ENCODE measurements at places on chromosomes 1 and 21.
A peak's percentile ranks its signal among the peaks of the same experiment; 100 is the strongest.

DNA sequence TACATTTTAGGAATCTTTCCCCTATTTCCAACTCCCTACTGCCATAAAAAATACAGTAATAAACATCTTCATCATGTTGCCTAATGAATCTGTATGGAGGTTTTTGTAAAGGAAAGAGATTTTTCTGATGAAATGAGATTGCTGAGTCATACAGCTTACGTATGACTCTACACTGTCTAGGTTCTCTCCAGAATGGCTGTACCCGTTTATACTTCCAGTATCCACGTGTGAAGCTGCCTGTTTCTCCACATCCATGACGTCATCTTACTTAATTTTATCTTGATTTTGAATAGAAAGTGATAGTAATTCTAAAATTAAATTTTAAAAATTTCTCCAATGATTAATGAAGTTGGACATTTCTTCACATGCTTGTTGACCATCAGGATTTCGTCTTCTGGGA is 103.7 kb downstream of the COQ8A start:
- no peak for DNase-seq

DNA sequence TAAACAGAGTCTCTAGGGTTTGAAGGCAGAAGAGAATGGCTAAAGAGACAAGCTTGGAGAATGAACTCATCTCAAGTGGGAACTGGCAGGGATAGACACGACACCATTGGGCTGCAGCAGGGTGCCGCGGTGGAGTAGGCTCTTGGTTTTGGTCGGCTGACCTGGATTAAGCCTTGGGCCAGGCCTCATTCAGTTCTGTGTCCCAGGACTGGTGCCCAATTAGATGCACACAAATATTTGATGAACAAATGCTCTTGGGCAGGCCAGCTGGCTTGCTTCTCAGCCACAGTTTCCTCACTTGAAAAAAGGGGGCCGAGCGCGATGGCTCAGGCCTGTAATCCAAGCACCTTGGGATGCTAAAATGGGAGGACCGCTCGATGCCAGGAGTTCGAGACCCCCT is 53.4 kb upstream of the CITED4 start:
- DNase-seq = no peak

DNA sequence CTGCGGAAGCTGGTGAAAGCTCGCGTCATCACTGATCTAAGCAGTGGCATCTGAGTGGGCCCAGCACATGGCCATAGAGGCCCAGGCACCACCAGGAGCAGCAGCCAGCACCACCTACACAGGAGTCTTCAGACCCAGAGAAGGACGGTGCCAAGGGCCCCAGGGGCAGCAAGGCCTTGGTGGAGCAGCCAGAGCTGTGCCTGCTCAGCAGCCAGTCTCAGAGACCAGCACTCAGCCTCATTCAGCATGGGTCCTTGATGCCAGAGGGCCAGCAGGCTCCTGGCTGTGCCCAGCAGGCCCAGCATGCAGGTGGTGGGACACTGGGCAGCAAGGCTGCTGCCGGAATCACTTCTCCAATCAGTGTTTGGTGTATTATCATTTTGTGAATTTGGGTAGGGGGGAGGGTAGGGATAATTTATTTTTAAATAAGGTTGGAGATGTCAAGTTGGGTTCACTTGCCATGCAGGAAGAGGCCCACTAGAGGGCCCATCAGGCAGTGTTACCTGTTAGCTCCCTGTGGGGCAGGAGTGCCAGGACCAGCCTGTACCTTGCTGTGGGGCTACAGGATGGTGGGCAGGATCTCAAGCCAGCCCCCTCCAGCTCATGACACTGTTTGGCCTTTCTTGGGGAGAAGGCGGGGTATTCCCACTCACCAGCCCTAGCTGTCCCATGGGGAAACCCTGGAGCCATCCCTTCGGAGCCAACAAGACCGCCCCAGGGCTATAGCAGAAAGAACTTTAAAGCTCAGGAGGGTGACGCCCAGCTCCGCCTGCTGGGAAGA is 3.2 kb upstream of the ARTN start:
- DNase-seq = no peak

GRCh38 chr1:175479521-175480342 is 263.7 kb downstream of the TNR start:
- no peak for DNase-seq

DNA sequence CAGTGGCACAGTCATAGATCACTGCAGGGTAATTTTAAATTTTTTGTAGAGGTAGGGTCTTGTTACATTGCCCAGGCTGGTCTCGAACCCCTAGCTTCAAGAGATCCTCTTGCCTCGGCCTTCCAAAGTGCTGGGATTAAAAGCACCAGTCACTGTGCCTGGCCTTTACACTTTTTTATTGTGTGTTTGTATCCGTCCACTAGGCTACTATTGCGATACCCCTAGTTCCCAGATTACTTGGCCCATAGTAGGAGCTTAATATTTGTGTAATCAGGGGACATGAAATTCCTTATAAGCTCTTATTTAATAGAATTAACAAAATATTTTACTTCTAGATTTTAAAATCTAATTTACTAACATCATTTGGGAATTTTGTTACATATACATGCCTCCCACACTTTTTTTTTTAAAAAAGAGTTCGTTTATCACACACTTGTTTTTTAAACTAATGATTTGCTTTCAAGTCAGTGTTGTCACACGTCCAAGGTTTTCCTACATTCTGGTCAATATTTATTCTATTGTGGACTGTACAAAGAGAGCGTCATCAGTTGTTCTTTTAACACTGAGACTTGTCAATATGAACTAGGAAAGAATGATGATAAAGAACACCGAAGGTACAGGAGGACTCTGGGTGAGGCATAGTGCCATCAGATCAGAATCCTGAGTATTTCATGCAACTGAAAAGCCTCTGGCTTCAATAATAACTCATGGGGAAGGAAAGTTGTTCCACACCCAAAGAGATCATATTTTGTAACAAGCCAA is 63.7 kb downstream of the LEPR start:
- no peak for DNase-seq

GRCh38 chr1:206685769-206686477 is 1.2 kb downstream of the MAPKAPK2 start:
- peak; percentile 76 for DNase-seq

DNA sequence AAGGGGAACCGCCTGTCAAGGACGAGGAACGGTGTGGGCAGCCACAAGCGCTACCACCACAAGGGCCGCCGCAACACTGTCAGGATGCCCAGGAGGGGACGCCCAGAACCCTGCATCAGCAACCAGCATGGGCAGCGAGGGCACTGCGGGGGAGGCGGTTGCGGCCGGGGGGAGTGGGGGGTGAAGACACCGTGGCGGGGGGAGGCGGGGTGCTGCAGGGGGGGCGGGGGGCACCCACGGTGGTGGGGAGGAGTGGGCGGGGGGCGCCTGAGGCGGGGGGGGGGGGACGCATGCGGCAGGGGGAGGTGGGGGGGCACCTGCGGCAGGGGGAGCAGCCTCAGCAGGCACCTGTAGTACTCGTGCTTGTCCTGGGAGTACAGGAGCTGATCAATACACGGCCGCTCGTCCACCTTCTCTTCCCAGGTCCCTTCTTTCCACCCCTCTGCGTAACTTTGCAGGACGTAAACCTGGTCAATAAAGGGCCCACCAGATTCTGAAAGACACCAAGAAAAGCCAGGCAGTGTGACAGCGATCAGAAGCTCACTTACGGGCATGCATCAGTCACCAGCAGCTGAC is 4.6 kb downstream of the POFUT2 start:
- no peak for DNase-seq

DNA sequence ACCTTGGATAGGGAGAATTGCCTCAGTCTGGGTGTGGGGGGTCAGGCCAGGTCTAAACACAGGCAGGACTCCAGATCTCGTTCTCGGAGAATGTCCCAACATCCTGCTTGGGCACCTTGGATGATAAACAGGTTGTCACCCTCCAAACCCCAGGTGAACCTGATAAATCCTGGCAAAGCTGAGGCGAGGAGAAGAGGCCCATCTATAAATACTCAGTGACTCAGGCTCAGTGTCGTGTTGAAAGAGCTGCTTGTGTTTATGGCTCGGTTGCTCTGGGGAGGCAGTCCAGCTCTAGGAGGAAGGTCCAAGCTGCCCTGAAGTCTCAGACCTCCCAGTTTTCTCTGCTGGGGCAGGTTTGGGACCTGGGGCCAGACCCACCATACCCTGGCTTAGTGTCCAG is 15.8 kb upstream of the TRIM63 start:
- no peak for DNase-seq

DNA sequence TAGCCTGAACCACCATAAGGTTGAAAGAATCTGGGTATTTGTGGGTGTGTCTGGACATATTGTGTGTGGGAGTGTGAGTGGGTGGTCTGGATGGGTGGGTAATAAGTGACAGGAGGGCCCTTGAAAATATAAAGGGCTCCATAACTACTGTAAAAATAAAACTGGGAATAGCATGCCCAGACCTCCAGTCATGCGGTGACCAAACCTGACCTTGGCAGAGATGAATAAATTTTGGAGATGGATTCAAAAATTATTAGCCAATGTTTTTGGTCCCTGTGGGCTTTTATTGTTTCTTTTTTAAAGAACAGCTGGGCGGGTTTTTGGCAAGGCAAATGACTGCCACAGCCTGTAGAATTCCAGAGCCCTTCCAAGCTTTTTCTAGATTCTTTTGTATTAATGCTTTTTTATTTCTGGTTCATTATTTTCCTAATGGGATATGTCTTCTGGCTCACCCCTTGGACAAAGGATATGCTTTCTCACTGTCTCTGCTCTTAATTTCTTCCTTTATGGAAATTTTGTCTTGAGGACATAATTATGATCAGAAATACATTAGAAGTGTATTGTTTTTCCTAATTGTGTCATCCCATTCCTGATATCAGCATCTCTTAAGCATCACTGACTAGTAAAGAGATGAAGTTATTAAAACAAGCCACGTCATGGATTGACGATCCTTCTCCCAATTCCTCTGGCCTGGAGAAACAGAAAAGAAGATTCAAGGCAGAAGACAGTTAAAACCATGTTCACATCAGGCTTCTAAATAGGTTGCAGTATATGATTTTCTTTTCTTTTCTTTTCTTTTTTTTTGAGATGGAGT is 69.5 kb downstream of the NTMT2 start:
- DNase-seq = no peak

DNA sequence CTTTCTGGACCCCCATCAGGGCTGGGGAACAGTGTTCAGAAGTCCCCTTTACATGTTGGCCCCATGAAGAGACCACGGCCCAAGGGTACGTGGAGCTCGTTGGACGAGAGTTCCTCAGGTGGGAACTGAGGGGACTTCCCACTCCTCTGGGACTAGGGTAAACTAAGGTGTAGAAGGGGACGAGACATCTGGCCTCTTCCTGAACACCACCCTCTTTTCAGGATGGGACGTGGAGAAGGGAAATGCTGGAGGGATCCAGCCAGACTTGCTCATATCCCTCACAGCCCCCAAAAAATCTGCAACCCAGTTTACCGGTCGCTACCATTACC is 2.0 kb downstream of the NAXE start:
- DNase-seq = no peak

DNA sequence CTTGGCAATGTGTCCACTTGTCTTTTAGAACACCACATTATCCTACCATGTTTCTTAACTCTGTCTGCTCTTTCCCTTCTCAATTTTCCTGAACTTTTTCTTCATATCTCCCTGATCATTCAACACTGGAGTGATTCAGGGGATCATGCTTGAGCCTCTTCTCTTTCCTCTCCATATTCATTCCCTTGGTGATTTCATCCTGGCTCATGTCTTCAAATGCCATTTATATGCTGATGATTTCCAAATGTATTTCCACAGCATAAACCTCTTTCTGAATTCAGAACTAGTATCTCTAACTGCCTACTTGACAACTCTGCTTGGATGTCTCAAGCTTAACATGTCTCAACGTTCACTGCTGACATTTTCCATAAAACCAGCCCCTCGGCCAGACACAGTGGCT is 8.5 kb upstream of the IVL start:
- no peak for DNase-seq

DNA sequence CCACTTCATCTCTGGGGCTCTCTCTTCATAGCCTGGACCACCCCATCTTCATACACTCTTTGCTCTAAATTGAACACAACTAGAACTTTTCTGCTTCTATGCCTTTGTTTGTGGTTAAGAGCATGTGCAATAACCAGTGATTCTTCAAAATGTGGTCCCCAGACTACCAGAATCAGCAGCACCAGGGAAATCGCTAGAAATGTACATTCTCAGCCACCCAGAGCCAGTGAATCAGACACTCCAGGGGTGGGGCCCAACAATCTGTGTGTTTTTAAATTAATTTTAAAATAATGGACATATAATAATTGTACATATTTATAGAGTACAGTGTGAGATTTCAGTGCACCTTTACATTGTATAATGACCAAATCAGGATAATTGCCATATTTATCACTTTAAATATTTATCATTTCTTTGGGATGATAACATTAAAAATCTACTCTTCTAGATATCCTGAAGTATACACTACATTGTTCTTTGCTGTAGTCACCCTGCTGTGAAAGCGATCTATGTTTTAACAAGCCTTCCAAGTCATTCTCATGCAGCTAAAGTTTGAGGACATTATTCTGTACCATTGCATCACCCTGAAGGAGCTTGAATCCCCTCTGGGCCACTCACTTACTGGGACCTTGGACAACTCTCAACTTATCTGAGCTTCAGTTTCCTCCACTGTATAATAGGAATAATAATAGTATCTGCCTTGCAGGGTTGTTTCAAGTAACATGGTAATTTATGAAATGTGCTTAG is 10.8 kb downstream of the GRHL3 start:
- DNase-seq = no peak

- no peak for DNase-seq
Observed at GRCh38 chr1:18828224-18828623, 31.2 kb downstream of the TAS1R2 start.

GRCh38 chr1:181479137-181479745 is 4.1 kb upstream of the CACNA1E start:
- DNase-seq = peak; percentile 64

DNA sequence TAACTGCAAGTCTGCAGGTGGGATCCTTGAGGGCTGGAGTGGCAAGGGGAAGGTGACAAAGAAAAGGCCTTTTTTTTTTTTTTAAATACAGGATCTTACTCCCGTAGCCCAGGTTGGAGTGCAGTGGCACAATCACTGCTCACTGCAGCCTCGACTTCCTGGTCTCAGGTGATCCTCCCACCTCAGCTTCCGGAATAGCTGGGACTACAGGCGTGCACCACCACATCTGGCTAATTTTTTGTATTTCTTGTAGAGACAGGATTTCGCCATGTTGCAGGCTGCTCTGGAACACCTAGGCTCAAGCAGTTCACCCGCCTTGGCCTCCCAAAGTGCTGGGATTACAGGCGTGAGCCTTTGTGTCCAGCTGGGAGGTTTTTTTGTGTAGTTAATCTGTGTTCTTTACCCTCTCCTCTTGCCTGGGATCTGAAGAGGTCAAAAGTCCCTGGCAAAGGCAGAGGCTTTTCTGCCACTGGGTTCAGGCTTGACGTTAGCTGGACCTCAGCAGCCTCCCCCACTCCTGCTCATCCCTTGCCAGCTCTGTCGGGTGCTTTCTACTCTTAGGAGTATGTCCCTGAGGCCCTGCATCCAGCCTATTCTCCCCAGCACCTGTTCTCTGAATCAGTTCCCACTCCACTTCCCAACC is 5.2 kb downstream of the IL6R start:
- no peak for DNase-seq

DNA sequence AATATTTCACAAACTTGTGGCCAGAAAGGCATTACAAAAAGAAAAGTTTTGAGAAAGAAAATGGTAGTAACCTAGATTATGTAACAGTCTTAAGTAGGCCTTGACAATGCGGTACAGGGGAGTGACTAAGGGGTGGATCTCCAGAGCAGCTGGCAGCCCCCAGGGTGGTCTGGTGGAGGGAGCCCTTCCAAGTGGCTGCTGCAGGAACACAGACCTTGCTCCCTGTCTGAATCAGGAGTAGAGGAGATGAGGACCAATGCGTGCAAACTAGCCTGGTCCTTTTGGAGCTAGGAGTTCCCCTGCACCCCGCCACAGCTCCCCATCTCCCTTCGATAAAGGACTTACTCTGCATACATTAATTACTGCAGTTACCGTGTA is 189.0 kb downstream of the NFIA start:
- no peak for DNase-seq

Data from B cell (primary cell).